Activated CD4-positive, CD25-positive, alpha-beta regulatory T cell treated with anti-CD3 and anti-CD28 coated beads, Interleukin-2, amount 50 U/mL, for 24 hours (primary cell): ENCODE measurements at places on chromosomes 7 and 10.
A peak's percentile ranks its signal among the peaks of the same experiment; 100 is the strongest.

DNA sequence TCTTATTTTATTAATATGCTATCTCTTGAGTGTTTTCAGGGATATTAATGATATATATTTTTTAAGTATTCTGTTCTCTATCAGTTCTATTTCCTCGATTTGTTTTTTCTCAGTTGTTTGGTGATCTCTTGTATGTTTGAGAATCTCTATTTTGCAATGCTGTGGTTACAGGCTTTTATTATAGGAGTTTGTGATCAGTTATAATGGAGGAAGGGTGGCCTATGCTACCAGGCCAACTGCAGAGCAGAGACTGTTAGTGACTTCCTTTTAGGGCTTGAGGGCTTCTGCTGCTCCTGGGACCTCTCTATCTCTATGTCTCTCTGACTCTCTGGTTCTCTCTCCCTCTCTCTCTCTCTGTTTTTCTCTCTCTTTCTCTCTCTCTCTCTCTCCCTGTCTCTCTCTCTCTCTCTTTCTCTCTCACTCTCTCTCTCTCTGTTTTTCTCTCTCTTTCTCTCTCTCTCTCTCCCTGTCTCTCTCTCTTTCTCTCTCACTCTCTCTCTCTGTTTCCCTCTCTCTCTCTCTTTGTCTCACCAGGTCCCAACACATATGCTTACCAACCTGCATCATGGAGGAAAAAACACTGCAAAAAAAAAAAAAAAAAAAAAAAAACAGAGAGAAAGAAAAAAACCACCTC, 69.4 kb upstream of the CAV2 start:
- ATAC-seq: no peak

- ATAC-seq: no peak
Observed at GRCh38 chr10:4511509-4511908, 314.5 kb upstream of the AKR1E2 start.

GRCh38 chr10:124971276-124971675, 29.4 kb downstream of the ZRANB1 start:
- ATAC-seq: no peak

DNA sequence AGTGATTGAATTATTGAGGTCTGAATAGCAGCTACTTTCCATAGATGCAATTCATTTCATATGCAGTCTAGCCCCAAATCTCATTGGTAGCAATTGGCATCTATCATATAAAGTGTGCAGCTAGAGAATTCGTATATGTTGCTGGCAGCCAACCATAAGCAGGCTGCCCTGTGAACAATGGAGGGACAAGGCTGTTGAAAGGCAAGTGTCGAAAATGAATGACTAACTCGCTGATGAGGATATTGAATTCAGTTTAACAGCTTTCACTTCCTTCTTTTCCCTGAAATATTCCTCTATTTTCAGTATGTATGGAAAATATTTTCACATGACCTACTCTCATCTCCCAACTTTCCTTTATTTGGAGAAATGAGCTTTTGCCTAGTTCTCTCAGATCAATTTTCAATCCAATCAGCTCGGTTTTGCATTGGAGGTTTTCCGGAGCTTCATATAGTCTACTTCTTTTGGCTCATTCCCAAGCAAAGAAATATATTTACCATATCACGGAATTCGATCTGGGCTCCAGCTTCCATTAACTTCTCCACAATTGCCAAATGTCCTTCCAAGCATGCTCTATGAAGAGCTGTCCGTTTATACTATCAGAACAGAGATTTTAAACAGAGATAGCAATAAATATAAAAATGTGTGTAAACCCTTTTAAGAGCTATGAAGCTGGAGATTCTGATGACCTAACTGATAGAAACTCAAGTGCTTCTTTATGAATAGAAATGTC, 3.5 kb downstream of the ANKRD1 start:
- no peak for ATAC-seq

GRCh38 chr7:756231-756927, 29.3 kb upstream of the PRKAR1B start:
- ATAC-seq: no peak

- ATAC-seq: no peak
Observed at GRCh38 chr10:34189830-34190229, 625.3 kb downstream of the PARD3 start.

DNA sequence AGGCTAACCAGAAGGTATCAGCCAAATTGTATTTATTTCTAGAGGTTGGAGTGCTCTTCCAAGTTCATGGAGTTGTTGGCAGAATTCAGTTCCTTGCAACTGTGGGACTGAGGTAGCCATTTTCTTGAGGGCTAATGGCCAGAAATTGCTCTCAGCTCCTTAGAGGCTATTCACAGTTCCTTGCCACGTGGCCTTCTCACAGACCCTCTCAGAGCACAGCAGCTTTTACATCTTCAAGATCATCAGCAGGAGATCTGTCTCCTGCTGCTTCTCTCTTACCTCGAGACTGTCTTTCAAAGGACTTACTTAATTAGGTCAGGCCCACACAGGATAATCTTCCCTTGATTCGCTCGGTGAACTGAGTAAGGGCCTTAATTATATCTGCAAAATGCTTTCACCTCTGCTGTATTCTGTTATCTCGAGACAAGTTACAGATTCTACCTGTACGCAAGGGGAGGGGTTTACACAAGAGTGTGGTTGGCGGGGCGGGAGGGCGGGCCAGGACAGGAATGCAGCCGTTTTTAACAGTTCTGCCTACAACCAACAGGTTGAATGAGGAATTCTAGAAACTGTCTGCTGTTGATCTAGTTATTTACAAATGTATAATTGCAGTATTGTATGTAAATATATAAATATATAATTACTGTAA, 15.0 kb downstream of the MIOS start:
- no peak for ATAC-seq

- ATAC-seq: no peak
Observed at GRCh38 chr7:158241919-158242318, 345.7 kb downstream of the PTPRN2 start.

DNA sequence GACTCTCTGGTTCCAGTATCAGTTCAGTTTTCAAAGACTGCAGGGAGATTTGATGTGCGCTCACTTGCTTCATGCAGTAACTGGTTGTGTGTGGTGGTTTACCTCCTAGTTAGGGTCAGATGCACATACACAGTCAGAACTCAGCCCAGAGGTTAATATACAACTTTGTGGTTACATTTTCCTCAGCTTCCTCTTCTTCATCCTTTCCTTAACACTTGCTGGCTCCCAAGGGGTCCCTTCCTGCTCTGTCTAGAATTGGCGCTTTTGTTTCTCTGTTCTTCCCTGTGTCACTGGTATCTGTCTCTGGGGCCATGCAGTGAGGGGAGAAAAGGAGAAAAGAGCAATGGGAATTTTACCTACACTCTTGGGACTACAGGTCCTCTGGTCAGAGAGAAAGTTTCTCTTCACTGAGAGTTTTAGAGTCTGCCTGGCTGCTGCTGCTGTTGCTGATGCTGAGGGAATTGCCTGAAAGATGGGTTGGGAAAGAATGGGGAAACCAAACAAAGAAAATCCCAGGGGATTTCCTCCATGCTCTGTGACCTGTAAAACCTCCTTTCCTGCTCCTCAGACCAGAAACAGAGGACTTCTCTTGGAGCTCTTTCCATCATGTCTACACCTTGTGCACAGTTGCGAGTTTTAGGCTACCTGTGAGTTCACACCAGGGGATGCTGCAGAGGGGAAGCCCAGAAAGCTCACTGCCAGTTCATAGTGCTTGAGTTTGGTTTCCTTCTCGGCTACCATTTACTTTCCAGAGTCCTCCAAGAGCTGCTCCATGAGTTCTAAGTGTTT, 74.6 kb downstream of the WDFY4 start:
- ATAC-seq: no peak

- ATAC-seq: no peak
Observed at GRCh38 chr10:44995914-44996669, 4.6 kb upstream of the ZNF22 start.

GRCh38 chr7:40436710-40437109, 301.9 kb downstream of the SUGCT start:
- no peak for ATAC-seq

DNA sequence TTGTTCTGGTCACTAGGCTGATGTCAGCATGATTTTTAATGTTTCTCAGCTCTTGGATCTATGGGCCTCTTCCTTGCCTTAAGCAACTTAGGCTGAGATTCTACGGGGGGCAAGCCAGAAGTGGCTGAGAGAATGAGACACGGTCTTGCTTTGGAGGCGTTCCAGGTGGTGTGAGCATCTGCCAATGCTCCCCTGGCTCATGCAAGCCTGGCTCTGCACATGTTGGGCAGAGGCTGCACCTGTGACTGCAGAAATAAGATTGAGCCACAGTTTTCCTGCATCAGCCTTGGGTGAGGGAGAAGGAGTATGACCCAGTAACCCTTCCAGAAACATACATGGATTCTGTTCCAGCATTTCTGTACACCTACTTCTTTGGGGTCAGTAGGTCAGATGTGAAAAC, 41.9 kb downstream of the C10orf120 start:
- no peak for ATAC-seq

DNA sequence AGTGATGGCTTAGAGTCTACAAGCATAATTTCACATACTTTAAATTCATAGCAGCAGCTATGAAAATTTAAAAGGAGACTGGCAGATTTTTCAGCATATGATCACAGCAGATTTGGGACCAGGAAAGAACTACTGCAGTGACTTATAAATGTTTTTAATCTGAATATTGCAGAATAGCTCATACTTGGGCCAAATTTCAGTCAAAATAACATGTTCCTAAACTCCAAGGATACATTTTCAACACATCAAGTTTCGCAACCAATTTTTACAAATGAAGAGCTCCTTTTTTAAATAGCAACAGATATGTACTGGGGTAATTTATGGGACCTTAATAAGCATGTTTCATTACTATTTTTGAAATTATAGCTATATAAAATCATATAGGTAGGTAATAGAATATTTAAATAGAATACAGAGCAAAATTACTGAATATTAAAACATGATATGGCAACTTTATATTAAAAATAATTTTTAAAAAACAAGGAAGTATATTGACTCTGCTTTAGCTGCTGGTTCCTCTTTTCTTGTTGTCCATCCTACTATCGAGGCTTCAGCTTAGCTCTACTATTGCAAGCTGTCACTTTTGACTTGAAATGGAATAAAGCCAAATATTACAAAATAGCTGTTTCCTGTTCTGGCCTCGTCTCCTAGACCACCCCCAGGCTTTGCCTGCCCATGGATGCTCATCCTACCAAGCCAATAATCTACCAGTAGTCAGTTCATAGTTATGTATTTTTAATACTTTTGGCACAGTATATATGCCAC, 123.1 kb downstream of the NRBF2 start:
- no peak for ATAC-seq

GRCh38 chr10:106043863-106044262, 1120.6 kb downstream of the SORCS1 start:
- ATAC-seq: no peak

- peak; percentile 87 for ATAC-seq
Observed at GRCh38 chr7:954330-955238, at the start of gene ADAP1. TSS of gene ADAP1 (minus strand) at chr7:954680. CDS start at chr7:954477, 203 bp downstream.

- ATAC-seq: no peak
Observed at GRCh38 chr7:32070051-32070405, 179 bp downstream of the PDE1C start.

GRCh38 chr10:2262878-2263277, 525.6 kb upstream of the ADARB2 start:
- ATAC-seq: no peak

- ATAC-seq: no peak
Observed at GRCh38 chr10:72552857-72553256, 73.0 kb downstream of the MICU1 start.

GRCh38 chr7:32658467-32658869, 163.2 kb downstream of the AVL9 start:
- ATAC-seq: no peak

- ATAC-seq: peak; percentile 33
Observed at GRCh38 chr7:27254625-27255024, 12.0 kb downstream of the EVX1 start.

- ATAC-seq: no peak
Observed at GRCh38 chr10:101578192-101578591, 9.9 kb downstream of the POLL start.

GRCh38 chr10:99536338-99537085, 3.8 kb downstream of the NKX2-3 start:
- no peak for ATAC-seq

DNA sequence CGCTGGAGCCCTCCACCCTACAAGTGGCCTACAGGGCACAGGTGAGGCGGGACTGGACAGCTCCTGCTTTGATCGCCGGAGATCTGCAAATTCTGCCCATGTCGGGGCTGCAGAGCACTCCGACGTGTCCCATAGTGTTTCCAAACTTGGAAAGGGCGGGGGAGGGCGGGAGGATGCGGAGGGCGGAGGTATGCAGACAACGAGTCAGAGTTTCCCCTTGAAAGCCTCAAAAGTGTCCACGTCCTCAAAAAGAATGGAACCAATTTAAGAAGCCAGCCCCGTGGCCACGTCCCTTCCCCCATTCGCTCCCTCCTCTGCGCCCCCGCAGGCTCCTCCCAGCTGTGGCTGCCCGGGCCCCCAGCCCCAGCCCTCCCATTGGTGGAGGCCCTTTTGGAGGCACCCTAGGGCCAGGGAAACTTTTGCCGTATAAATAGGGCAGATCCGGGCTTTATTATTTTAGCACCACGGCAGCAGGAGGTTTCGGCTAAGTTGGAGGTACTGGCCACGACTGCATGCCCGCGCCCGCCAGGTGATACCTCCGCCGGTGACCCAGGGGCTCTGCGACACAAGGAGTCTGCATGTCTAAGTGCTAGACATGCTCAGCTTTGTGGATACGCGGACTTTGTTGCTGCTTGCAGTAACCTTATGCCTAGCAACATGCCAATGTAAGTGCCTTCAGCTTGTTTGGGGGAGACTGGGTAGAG, at the start of gene COL1A2:
Gene COL1A2 (plus strand): TSS at position 459 of the 704 bp plus-strand sequence. CDS start 137 bp downstream, at position 596.
- ATAC-seq: no peak

DNA sequence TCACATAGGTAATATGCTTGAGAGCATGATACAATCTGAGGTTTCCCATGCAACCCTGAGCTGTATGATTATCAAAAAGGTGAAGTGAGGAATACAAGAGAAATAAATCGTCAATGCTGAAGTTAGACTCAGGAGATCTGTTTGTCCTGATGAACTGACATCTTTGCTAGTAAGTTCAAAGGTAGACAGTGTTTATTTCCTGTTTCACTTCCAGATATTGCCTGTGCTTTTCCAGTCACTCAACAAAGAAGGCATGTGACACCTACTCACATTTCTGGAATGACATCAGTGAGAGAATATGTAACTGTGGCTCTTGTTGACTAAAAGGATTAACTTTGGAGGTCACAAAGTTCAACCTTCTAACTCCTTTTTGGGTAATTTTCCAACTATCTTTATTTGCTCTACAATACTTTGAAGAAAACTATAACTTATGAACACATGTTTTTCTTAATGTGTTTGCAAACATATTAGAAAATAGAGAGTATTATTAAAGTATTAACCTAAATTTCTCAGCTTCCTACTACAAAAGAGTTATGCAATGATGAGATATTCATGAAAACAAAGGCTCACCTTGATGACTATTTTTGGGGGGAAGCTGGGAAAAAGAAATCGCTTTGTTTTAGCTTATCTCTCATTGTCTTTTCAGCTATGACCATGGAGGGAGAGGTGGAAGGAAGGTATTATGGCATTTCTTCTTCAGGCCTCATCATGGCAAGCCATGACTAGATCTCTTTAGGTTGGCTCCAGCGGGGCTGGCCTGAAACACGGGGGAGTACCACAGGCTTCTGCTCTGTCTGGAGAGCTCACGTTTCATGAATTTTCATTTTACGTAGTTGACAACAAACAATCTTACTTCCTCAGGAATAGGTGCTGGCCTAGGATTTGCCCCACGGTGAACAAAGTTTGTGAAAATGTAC, 214.7 kb upstream of the SLC26A5 start:
- no peak for ATAC-seq
